Activated naive CD8-positive, alpha-beta T cell treated with anti-CD3 and anti-CD28 coated beads, Interleukin-2, amount 10 ng/mL, durations not matched to agents 7 days and 5 days (primary cell): ENCODE measurements at places on chromosomes 11 and 22. TPM values are rescaled to one million over a fixed set of nuclear protein-coding genes. Genes with fewer than 3 reads are reported as not detected.

GRCh38 chr11:34976496-34977088, 60.2 kb downstream of the PDHX start:
- DNase-seq = no peak

RPS25 gene
- 1,460 TPM for total RNA-seq

C22orf23 gene
- total RNA-seq = not detected

GRCh38 chr11:27158456-27159334, 118.1 kb downstream of the BBOX1 start:
- DNase-seq = no peak

OR8A1 gene
- not detected for total RNA-seq

DNA sequence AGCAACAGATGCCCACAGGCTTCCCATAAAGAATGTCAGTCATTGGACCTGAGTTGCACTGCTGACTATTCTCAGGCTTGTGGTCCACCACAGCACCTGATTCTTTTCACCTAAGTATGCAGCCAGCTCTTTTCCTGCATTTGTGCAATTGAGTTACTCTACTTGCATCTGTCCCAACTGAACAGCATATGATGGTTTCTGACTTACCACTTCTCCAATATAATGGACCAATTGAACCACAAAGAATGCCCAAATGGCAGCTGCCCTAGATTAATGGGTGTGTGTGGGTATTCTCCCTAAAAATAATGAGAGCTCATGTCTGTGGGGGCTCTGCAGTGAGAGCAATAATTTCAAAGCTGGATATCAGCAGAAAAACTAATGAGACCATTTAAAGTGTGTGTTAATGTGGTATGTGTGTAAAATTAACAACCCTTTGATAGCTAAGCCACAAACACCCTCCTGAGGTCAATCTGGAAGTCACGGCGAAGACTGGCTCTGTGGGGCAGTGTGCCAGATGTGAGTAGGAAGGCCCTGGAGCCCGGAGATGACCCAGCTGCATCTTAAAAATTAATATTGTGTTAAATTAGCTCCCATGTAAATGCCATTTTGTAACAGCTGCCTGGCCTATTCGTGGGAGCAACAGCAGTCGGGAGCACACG, 43.8 kb downstream of the SC5D start:
- DNase-seq = no peak

- no peak for DNase-seq
Observed at GRCh38 chr22:49783036-49783746, 44.5 kb downstream of the BRD1 start.

DNA sequence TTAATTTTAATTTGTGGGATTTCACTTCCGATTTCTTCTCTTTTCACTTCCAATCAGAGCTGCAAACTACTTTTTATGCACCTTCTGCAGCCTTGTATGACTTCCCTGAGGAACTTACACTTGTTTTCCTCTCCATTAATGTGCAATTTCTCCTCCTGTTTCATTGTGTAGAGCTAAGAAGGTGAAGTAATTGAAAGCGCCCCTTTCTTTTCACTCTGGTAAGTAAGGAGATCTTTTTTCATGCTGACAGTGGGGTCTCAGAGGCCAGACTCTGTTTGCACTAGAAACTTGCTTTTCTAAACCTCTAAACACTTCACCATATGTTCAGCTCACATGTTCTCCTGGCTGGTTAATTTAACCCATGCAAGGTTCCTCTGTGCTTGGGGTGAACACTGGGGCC, 117.0 kb downstream of the FANCF start:
- DNase-seq = no peak

- DNase-seq = no peak
Observed at GRCh38 chr22:19850763-19851109, 3.9 kb downstream of the GNB1L start.

MCAM gene
- total RNA-seq = 2.9 TPM

ZNF215 gene
- 1.1 TPM for total RNA-seq

- DNase-seq = no peak
Observed at GRCh38 chr11:125308246-125308645, 143.7 kb downstream of the PKNOX2 start.

DNA sequence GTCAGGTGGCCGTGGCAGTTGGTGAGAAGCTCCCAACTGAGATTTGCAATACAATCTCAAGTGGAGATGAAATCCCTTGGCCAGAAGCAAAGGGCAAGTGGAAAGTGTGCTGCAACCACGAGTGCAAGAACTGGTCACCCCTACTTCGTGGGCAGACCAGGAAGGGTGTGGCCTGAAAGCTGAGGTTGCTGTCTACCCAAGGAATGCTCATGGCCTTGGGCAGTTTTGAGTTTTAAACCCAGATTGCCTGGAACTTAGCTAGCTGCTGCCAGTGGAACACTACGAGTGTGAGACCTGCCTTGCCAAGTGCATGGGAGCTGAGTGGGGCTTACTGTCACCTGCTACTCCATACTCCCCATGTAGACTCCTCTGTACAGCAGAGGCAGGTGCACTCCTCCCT, 113.3 kb upstream of the FAT3 start:
- no peak for DNase-seq

DNA sequence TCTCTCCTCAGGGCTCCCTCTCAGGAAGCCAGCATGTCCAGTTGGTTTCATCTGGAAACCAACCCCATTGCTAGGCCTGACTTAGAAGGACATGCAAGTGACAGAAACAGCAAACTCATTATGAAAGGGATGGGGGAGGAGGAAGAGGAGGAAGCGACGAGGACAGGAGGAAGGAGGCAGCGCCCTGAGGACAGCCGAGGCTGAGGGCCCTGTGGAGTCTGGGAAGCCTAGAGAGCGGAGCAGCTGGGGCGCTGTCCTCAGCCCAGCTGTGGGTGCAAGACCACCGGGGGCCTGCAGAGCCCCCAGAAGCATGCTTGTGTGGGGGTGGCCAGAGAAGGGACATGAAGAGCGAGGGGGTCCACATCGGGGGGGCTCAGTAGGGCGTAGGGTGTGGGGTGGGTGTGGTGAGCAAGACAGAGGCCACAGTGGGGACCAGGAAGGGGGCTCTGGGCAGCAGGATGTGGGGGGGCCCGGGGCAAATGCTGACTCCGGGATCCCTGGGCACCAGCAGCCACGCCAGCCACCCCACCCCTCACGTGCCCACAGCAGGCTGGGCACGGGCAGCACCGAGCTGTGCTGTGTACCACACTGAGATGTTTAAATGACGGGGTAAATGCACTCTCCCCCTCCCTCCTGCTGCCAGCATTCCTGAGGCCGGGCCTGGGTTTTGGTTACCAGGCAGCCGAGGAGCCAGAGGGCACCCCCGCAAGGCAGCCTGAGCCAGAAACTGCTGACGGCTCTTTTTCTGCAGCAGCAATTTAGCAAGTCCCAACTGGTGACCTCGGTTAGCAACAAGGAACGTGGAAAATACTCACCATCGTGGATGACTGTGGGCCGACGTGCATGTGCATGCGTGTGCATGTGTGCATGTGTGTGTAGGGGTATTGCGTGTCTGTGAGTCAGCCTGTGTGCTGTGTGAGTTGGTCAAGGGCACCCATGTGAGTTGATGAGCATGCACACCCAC, 82.7 kb upstream of the LINC01488 start:
- no peak for DNase-seq

AGBL2 gene
- total RNA-seq = 7.7 TPM

DNA sequence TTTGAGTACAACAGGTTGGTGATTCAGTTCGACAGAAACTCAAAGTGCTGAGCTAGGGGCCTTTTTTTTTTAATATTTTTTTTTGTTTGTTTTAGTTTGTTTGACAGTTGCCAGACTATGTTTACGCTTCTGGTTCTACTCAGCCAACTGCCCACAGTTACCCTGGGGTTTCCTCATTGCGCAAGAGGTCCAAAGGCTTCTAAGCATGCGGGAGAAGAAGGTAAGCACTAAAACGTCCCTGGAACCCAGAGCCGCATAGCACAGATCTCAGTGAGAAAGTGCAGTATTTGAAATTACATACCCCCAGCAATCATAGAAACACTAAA, 649 bp downstream of the PRRG4 start:
- no peak for DNase-seq

GPR83 gene
- total RNA-seq = 0.17 TPM
